ENCODE measurements at places on chromosomes 6 and 20. TPM values are rescaled to one million over a fixed set of nuclear protein-coding genes. Genes with fewer than 3 reads are reported as not detected.

SLC22A1 gene
- total RNA-seq: 0.59 TPM

DNA sequence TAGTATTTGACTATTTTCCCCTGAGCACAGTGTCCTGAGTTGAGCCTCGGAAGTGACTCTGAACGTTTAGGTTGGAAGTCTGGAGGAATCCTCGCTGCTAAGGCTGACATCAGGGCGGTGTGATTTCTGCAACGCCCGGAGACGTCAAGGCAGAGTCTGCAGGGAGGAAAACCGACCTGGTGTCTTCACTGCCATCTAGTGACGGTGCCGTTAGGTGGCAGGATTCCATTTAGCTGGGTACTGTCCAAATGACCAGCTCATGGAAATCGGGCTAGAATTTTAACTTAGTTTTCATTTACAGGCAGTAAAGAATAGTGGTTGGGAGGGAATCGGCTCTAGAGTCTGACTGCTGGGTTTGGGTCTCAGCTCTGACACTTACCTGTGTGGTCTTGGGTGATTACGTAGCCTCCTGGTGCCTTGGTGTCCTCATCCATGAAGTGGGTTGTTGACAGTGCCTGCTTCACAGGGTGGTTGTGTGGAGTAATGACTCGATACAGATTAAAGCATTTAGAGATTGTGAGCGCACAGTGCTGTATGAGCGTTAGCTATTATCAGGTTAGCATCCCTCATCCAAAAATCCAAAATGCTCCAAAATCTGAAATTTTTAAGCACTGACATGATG, 35.0 kb downstream of the FOXF2 start:
- DNase-seq: no peak

- no peak for DNase-seq
Measured at GRCh38 chr6:160987265-160987664, 4.3 kb upstream of the MAP3K4 start.

DNA sequence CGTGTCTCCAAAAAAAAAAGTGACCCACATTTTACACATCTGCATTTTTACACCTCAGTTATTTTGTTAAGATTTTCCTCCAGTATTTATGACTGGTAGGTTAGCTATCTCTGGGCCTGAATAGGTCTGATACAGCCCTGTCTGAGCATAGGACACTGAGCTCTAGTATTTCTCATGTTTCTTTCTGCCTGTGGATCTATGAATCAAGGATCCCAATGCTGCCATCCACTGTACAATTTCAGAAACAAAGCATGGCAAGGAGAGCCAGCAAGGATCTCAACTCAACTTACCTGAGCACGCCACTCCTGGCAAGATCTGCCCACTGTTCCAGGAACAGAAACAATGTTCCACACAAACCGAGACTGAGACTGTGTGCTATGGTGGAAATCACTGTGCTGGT, 36.4 kb upstream of the ENPP5 start:
- no peak for DNase-seq

DNA sequence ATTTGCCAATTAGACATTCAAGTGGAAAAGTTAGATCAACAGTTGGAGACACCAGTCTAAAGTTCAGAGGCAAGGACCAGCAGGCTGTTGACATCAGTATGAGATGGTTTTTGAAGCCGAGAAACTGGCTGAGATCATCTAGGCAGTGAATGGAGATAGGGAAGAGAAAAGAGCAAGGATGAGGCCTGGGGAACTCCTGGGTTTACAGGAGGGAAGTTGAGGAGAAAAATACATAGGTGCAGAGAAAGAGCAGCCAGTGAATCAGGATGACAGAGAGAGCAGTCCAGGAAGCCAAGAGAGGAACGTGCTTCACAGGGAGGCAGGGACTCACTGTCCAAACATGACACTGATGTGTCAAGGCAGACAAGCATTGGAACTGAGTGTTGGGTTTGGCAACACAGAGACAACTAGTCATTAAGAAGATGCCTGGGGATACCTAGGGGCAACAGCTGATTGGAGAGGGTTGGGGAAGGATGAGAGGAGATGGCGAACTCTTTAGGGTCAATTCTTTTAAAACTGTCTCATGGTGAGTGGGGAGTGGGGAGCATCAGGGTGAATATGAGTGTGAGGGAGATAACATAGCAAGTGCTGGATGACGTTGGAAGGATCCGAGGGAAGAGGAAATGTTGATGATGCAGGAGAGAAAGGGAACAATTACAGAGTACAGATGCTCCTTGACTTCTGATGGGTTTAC, 13.2 kb upstream of the SALL4 start:
- no peak for DNase-seq

TPBG gene
- total RNA-seq: 12.8 TPM

PLG gene
- not detected for total RNA-seq

RSPH4A gene
- total RNA-seq: 0.49 TPM

DNA sequence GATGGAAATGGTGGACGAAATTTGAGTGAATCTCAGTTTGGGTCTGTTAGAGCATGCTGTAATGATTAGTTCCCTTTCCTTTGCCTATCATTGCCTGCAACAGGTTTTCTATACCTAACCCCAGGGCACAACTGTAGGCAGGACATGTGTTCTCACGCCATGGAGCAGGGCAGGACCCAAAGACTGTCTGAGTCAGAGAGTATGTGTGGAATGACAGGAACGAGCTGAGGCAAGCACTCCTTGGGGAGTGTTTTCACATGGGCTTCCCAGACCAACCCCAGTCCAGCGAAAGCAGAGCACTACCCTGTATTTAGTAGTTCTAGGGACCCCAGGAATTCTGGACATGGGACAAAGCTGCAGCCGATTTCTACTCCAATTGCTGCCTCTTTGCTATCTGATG, 234.2 kb downstream of the HACE1 start:
- DNase-seq: no peak

DNA sequence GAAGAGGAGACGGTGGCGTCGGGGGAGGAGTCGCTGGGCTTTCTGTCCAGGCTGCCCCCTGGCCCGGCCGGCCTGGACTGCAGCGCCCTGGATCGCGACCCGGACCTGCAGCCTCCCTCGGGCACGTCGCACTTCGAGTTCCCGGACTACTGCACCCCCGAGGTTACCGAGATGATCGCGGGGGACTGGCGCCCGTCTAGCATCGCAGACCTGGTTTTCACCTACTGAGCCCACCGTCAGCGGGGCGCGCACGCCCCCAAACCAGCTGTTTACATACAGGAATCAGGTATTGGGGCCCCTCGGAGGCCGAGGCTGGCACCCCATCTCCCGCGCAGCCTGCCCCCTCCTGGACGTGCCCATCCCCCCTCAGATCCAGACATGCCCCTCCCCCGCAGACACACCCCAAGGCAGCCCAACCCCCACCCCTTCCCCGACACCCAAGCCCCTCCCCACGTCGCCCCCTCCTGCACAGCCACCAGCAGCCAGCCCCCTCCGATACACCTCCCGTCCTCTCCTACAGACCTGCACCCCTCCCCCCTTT, 1.4 kb downstream of the SOX12 start:
- DNase-seq: no peak

DNA sequence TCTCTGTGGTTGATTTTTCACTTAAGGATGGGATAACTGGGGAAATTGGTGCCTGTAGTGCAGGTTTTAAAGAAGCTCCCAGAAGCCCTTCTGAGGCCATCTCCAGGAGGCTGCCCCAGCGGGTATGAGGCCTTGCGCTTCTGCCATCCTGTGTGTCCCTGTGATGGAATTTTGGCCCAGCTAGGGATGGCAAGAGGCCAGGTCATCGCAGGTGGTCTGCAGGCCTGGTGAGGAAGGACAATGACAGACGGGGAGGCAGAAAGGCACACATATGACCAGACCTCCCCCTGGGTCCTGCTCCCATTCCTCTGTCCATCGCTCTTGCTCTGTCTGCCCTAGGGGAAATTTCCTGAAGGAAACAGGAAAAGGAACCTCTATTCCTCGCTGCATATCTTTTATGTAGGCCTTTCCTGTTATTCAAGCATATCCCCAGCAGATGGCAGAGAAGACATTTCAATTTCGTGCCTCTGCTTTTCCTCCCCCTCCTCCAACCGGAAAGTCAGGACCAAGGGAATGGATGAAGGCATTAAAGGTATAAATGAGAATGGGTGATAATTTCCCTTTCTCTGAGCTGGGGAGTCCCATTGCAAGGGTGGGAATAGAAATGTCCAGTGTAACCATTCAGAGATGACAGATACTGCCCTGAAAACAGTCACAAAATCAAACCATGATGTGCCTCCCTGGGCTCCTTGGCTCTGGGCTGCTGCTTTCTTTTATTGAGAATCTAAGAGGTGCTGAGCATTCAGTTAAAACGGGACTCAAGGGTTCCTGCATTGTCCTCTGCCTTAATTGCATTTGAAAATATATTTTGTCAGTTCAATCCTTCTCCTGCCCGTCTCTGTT, 17.6 kb upstream of the HLA-F start:
- peak; percentile 4 for DNase-seq

TTLL9 gene
- total RNA-seq: 0.30 TPM

DNA sequence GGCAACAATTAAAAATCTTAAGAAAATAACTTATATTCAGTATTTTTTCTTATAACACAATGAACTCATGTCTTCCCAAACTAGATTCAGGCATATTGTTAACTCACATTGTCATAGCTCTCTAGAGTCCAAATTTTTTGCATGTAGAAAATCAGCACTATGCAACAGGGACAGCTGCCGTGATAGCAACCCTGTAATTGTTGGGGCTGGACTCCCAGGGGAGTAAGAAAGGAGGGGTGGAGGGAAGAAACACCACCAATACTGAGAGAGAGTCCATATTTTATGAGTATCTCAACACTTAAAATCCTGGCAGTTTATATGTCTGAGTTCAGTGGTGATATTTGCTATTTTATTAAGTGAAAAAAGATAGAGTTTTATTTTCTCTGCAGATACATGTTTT, 89.6 kb upstream of the HS3ST5 start:
- no peak for DNase-seq

DNA sequence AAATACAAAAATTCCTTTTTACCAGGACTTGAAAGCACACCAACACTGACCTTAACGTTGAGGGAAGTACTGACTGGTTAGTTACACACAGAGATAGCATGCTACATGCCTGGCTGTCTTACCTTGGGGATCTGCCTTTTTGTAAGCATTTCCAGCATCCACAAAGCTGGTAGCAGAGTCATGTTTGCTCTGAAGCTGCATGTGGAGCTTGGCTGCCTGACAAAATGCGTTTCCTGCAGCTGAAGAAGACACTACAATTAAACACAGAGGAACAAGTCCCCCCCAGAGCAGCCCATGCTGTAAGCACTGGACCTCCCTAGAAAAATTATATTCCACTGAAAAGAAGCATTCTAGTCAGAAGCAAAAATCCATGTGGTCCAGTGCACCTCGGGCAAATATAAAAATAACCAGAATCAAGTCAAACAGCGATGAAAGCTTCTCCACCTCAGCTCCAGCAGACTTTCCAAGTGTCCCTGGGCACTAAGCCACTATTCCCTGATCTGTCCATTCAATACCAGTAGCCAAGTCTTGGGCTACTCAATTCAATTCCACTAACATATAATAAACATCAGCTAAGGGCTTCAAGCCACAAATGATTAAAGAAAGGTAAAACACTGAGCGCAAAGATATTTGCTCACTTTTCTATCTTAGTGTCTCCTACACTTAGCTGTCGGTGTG, 24.2 kb downstream of the NAPB start:
- DNase-seq: no peak

CST2 gene
- not detected for total RNA-seq

GRCh38 chr6:36276581-36277536, 7.0 kb downstream of the PNPLA1 start:
- no peak for DNase-seq

PPT2 gene
- total RNA-seq: 124 TPM

DNA sequence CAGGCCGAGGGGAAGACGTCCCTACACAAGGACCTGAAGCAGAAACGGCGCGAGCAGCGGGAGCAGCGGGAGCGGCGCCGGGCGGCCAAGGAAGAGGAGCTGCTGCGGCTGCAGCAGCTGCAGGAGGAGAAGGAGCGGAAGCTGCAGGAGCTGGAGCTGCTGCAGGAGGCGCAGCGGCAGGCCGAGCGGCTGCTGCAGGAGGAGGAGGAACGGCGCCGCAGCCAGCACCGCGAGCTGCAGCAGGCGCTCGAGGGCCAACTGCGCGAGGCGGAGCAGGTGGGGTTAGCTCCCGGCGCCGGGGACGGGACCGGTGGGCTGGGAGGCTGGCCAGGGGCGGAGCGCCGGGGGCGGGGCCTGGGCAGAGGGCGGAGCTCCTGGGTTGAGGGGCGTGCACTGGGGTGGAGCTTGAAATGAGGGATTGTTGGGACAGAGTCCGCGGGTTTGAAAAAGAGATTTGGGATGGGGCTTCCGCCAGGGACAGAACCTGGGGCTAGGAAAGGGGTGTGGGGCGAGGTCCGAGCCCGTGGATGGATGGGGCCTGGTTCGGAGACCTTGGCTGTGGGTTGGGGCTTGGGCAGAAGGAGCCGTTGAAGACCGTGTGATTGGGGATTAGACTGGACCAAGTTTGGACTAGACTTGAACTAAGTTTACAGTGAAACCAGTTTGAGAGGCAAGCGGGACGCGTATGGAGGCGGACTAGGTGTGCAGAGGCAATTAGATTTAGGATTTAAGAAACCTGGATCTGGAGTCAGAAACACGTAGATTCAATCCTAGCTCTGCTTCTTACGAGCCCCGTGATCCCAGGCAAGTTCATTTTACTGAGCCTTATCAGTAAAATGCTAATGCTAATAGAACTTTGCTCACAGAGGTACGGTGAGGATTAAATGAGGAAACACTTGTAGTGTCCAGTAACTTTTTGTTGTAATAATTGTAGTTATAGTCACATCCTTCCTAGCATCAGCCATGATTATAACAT, 20.9 kb downstream of the DEF6 start:
- peak; percentile 54 for DNase-seq

SOBP gene
- 5.9 TPM for total RNA-seq

DNA sequence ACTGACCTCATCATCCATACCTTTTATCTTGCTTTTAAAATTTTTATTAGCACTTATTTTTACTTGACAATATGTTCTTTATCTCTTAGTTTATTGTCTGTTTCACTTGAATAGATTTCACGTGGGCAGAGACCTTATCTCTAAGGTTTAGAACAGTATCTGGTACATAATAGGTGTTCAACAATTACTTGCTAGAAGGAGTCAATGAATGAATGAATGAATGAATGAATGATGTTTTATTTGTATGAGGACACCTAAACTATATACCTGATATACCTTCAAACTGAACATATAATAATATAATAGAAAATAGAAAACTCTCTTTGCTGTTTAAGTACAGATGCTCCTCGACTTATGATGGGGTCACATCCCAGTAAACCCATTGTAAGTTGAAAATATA, 412.6 kb downstream of the CDKAL1 start:
- no peak for DNase-seq

DNA sequence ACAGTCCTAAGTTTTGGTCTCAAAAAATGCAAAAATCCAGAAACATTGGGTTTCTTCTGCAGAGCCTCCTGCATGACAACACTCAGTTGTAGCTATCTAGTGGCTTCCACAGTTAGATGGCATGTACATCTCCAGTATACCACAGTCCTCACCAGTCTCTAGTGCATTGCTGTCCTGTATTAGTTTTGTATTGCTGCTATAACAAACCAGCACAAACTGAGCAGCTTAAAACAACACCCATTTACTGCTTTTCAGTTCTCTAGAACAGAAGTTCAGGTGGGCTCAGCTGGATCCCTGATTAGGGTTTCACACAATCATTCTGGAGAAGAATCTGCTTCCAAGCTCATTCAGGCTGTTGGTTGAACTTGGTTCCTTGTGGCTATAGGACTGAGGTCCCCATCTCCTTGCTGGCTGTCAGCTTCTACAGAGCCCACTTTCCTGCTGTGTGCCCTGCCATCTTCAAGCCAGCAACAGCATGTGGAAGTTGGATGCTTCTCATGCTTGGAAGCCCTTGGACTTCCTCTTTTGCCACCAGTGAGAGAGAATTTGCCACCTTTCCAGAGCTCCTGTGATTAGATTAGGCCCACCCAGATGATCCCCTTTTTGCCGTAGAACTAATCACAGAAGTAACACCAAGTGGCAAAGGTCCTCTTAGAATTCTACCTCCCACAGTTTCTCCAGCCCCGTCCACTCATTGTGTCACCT, 48.9 kb upstream of the TBC1D7 start:
- no peak for DNase-seq

Measured in skin of body (tissue), 3 donors.